NCI-H187 treated with DMSO at 0.1 percent for 48 hours (cell line): ENCODE measurements at places on chromosomes 1 and 21.

- no peak for DNase-seq
Measured at GRCh38 chr1:27057801-27058625, 45.4 kb upstream of the TENT5B start.

DNA sequence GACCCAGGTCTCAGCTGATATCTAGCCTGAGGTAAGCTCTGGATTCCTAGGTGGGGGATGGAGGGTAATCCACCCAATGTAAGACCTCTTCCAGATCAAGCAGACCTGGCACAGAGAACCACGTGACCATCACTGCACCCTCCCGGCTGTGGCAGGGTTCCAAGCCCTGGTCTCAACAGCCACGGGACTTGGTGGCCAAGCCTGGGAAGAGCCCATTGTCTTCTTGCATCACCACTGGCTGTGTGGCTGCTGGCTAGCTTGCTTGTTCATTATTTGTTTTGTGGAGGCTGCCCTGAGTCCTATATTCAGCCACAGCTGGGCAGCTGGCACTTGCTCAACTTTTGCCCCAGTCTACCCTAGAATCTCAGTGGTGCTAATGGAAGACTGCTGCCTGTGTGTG, 24.1 kb upstream of the NFASC start:
- no peak for DNase-seq

- no peak for DNase-seq
Measured at GRCh38 chr1:65289449-65289848, 19.9 kb upstream of the DNAJC6 start.

GRCh38 chr1:95770581-95770980, 536.6 kb downstream of the RWDD3 start:
- DNase-seq, result no peak

GRCh38 chr1:43392702-43393101, 3.0 kb downstream of the SZT2 start:
- no peak for DNase-seq

DNA sequence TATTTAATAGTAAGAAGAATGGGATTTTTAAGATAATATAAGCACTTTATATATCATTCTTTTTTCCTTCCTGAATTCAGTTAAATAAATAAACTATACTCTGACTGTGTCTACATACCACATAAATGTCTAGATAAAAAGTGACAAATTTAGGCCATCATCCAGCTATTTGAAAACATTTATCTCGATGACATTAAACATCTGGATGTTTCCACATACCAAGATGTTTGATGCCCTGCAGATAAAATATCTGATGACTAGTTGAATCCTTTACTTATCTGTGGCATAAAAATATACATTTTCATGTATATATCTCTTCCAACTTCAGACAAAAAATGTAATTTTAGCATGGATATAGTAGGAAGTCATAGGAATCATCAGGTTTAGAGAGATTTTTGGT, 348.3 kb downstream of the DPYD start:
- no peak for DNase-seq

GRCh38 chr1:227323171-227323966, 5.1 kb upstream of the CDC42BPA start:
- no peak for DNase-seq

GRCh38 chr21:39109163-39109530, 74.1 kb downstream of the PSMG1 start:
- no peak for DNase-seq

DNA sequence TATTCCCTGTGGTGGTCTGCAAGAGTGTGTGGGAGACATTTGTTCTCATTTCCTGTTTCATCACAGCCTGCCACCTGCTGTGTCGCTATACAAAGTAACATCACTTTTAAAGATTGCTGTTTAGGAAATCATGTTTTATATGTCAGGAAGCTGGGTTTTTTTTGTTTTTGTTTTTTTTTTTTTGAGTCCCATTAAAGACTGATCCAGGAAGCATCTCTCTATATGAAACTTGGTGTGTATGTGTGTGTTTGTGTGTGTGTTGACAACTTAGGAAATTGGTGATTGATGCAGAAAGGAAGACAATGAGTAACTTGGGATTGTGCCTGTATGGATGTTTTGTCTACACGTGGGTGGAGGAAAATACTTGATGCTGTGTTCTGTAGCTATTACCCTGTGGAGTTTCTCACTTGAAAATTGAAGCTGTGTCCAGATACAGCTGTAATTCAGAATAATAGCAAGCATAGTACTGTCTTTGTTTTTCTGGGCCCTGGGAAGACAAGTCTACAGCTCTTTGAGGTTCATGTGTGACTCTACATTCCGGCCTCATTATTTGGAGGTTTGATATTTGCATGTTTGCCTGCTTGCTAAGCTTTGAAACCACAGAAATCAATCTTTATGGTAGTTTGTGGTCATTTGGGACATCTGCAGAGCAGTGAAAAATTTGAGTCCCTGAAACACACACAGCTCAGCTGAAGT, 47.9 kb downstream of the LAMC1 start:
- DNase-seq, result no peak

- DNase-seq, result no peak
Measured at GRCh38 chr1:206834711-206835110, 30.7 kb upstream of the IL20 start.

- DNase-seq, result no peak
Measured at GRCh38 chr1:204684206-204684570, 1.4 kb downstream of the LRRN2 start.

GRCh38 chr1:222331765-222332164, 216.1 kb downstream of the HHIPL2 start:
- no peak for DNase-seq

DNA sequence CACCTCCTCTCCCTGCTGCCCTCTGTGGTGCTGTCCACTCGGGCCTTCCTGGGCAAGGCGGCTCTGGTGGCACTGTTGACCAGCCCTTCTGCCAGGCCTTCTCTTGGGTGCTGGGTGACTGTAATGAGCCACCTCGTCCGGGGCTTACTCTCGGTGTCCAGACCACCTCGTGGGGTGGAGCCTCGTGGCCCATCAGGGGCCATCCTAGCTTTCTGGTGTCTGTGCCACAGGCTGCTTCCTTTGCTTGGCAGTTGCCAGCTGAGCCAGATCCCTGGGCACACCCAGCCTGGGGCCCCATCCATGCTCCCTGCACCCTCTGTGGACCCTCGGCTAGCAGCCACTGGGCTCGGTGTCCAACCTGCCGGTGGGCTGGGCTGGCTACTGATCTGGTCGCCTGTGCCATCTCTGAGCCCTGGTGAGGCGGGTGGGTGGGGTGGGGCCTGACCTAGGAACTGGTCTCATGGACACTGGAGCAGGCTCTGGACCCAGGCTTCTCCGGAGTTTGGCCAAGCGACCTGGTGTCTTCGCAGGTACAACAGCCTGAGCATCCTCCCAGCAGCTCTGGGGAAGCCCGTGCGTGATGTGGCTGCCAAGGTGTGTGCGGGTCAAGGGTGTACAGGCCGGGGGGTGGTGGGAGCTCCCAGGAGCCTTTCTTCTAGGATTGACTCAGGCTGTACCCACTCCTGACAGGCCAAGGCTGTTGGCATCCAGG, 1.4 kb downstream of the PRXL2B start:
- no peak for DNase-seq

DNA sequence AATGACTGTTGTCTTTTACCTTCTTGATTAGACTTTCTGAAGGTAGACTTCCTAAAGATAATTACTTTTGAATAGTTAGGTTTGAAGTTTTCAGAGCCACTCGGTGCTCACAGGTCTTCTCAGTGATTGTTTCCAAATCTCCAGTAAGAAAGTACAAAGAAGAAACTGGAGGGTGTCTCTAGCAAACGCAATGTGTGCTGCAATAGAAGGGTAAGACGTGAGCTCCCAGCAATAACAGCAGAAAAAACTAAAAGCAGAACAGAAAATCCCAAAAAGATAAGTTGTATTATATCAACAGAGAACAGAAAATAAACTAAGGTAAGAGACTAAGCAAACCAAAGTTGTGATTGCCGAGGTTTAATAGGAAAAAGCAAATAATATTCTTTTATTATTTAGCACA, 1.8 kb downstream of the CTTNBP2NL start:
- no peak for DNase-seq

DNA sequence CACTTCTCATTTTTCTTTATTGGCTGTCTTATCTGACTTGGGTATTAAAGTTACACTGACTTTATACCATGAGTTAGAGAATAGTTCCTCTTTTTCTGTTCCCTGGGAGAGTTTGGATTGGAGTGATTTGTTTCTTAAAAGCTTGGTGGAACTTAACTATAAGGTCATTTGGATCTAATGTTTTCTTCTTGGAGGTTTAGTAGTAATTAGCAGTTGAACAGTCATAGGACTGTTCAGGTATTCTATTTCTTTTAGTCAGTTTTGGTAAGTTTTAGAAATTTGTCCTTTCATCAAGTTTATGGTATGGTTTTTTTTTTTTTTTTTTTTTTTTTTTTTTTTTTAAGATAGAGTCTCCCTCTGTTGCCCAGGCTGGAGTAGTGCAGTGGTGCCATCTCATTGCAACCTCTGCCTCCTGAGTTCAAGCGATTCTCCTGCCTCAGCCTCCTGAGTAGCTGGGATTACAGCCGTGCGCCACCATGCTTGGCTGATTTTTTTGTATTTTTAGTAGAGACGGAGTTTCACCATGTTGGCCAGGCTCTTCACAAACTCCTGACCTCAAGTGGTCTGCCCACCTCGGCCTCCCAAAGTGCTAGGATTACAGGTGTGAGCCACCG, 6.3 kb downstream of the TTC3 start:
- DNase-seq, result no peak

- no peak for DNase-seq
Measured at GRCh38 chr1:25648681-25649440, 32.3 kb downstream of the MAN1C1 start.

DNA sequence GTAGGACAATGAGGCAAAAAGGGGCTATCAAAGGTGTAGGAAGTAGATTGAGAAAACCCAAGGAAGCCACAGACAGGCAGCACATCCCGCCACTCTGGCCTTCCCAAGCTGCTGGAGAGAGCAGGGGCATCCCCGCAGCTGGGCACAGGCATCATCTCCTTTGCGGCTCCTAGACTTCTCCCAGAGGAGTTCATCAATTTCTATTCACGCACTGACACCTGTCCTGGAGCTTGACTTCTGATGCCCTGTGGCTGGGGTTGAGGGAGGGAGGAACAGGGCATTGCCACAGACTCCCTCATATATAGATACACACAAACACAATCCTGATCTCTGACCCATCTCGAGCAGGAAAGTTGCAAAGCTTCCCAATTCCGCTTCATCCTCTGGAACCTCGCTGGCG, 1.9 kb upstream of the TFAP2E start:
- DNase-seq, result no peak
